Common myeloid progenitor, CD34-positive (primary cell): ENCODE measurements at places on chromosomes 3 and 15.

GRCh38 chr3:157491136-157491535 is 12.1 kb downstream of the VEPH1 start:
- H3K4me3 ChIP-seq = no peak overlapping the region
- no peak for DNase-seq
- H3K4me1 ChIP-seq = no peaks in the 10 kb centered on the region
- H3K27me3 ChIP-seq = no peaks in the 10 kb centered on the region
- H3K27ac ChIP-seq = no peak overlapping the region

- DNase-seq = no peak
- no peaks in the 10 kb centered on the region for H3K27me3 ChIP-seq
- no peak overlapping the region for H3K27ac ChIP-seq
Measured at GRCh38 chr3:60216462-60217075, 1034.7 kb downstream of the FHIT start.

- H3K27me3 ChIP-seq = no peaks in the 10 kb centered on the region
- H3K4me1 ChIP-seq = no peaks in the 10 kb centered on the region
- H3K27ac ChIP-seq = no peak overlapping the region
- no peaks in the 10 kb centered on the region for H3K36me3 ChIP-seq
- no peak for DNase-seq
- H3K4me3 ChIP-seq = no peak overlapping the region
Measured at GRCh38 chr3:168885028-168885427, 778.5 kb downstream of the MECOM start.

- H3K4me1 ChIP-seq = peaks cover 9% of the 10 kb centered on the region
- H3K27me3 ChIP-seq = no peaks in the 10 kb centered on the region
- DNase-seq = peak; percentile 89
- H3K27ac ChIP-seq = peak overlapping the region; percentile 42
- H3K4me3 ChIP-seq = peak overlapping the region; percentile 50
- no peaks in the 10 kb centered on the region for H3K36me3 ChIP-seq
Measured at GRCh38 chr3:70738291-70738681, 425.8 kb upstream of the MDFIC2 start.

- no peak overlapping the region for H3K4me3 ChIP-seq
- H3K27me3 ChIP-seq = no peaks in the 10 kb centered on the region
- H3K27ac ChIP-seq = no peak overlapping the region
- peak; percentile 66 for DNase-seq
Measured at GRCh38 chr15:101657968-101658784, 6.0 kb upstream of the TM2D3 start.

DNA sequence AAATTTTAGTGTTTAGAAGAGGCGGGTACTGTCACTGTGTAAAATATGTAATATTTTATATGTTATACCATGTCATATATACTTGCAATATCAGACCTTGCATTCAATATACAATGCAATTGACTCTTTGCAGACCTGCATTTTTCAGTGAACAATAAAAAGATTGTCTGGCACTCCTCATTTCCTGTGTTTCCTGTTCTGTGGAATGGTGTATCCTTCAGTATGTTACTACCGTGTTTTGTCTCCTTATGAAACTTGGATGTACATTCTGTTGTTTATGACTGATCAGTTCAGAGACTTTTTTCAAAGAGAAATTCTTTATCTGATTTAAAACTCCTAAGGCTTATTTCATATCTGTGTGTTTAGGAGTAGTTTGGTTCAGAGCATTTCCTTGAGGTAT is 31.5 kb downstream of the APH1B start:
- peaks cover 16% of the 10 kb centered on the region for H3K36me3 ChIP-seq
- H3K4me1 ChIP-seq = no peaks in the 10 kb centered on the region
- H3K27ac ChIP-seq = no peak overlapping the region
- no peak for DNase-seq
- H3K27me3 ChIP-seq = no peaks in the 10 kb centered on the region

DNA sequence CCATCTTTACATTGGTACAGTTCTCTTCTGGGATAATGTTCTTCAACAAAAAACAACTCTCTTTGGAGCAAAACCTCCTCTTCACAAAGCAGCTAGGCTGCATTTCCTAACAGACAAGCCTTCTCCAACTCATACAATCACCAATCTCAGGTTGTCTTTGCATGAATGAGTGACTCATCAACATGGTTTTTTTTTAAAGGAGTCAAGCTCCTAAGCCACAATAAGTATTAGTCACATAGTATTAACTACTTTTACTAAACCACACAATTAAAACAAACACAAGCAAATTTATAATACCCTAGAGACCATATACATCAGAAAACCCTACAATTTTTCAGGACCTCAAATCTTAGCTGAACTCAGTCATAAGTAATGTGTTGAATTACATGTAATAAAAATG is 137.4 kb downstream of the TBC1D5 start:
- no peaks in the 10 kb centered on the region for H3K36me3 ChIP-seq
- H3K27me3 ChIP-seq = no peaks in the 10 kb centered on the region
- H3K4me3 ChIP-seq = no peak overlapping the region
- DNase-seq = peak; percentile 40

DNA sequence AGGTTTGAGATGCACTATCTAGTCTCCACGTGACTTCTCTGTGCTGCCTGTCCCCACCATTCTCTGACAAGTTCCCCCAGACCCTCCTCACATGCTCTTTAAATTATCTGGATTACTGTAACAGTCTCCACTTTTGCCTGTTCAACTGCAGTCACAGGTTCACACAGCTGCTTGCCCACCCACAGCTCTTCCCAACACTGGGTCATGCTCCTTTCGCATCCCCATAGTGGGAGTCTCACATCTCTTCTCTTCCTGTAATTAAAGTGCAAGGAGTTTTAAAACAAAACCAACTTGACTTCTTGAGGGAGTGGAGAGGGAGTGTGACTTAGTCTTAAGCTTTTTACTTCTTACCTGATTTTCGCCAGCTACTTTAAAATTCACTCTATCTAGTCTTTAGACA is 178.8 kb downstream of the PLCL2 start:
- peaks cover 13% of the 10 kb centered on the region for H3K36me3 ChIP-seq
- H3K4me1 ChIP-seq = no peaks in the 10 kb centered on the region
- H3K4me3 ChIP-seq = no peak overlapping the region
- H3K27me3 ChIP-seq = no peaks in the 10 kb centered on the region

DNA sequence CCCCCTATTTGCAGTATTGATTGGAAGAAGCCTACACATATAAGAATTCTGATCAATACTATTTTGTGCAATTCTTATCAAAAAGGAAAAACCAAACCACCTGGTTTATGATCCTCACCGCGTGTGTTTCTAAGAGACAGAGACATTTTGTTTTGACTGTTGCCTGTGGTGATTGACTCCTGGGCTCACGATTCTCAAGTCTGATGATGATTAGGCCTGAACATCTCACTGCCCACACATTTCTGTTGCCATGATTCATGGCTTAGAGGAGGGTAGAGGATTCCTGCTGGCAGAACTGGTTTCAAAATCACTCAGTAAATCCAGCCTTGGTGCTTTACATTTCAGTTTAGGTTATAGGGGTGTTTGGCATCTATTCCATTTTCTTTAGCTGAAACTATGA is 88.3 kb upstream of the UBE3A start:
- H3K4me3 ChIP-seq = no peak overlapping the region
- no peaks in the 10 kb centered on the region for H3K36me3 ChIP-seq
- no peaks in the 10 kb centered on the region for H3K27me3 ChIP-seq

DNA sequence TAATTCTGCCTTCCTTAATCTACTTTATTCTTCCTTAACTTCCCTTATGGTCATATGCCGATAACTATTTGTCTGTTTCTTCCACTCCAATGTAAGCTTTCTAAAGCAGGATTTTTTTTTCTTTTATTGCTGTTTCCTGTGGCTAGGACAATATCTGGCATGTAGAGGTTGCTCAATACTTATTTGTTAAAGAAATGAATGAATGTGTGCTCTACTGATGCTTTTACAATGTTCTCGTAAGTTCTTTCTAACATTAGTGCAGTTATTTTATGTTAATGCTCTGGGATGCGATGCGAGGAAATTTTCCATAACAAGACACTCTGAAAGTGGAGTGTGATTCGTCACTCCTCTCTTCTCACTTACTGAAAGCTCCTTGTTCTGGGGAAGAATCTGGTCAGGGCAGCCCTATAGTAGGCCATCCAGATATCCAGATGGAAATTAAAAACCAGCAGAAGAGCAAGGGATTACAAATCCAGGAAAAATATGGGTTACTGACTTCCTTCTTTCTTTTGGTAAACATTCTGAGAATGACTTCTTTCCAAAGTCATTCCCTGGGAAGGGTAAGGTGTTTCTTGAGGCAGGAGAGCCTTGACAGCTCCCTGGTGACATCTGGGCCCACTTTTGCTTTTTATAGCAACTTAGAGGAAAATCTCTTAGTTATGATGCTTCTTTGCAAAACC is 420.4 kb downstream of the PDCD6IP start:
- H3K4me1 ChIP-seq = peaks cover 4% of the 10 kb centered on the region
- H3K27ac ChIP-seq = no peak overlapping the region
- no peak for DNase-seq
- no peaks in the 10 kb centered on the region for H3K36me3 ChIP-seq
- H3K27me3 ChIP-seq = no peaks in the 10 kb centered on the region

DNA sequence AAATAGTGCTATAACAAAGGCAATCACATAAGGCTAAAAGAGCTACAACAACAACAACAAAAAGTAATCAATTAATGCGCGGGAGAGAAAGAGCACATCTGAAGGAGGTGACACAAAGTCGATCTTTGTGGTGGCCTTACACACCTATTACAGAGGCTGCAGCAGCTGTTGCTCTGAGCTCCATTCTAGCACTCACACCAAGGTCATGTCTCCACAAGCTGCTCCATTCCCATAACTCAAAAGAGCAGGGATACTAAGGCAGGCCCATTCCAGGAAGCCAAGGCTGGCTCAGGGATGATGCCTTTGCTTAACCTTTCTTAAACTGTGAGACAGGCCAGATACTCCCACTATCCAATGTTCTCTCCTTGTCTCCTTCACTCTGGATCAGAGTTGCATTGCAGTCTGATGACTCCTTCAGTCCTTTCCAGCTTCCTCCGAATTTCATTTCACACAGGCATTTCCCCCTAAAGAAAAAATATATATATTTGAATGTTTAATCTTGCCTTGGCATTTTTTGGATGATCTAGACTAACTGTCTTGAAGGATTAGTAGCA is 52.7 kb downstream of the SNTN start:
- no peaks in the 10 kb centered on the region for H3K4me1 ChIP-seq
- no peaks in the 10 kb centered on the region for H3K27me3 ChIP-seq
- H3K4me3 ChIP-seq = no peak overlapping the region
- DNase-seq = no peak

DNA sequence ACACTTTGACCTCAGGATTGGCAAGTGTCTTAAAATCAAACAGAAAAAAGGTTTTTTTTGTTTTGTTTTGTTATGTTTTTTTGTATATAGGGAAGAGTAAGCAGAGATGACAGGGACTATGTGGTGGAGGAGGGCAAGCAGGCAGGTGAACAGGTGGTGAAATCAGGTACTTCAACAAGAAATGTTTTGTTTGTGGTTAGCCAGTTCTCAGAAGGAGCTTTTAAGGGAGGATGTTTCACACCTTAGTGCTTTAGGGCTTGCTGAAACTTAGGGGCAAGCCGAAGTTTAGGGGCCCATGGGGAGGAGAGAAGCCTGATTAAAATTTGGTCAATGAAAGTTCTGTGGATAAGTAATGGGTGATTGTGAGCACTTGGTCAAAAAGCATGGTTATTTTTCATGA is 370.7 kb upstream of the SLCO3A1 start:
- no peaks in the 10 kb centered on the region for H3K4me1 ChIP-seq
- no peak overlapping the region for H3K27ac ChIP-seq
- no peak for DNase-seq
- H3K4me3 ChIP-seq = no peak overlapping the region
- H3K36me3 ChIP-seq = no peaks in the 10 kb centered on the region

GRCh38 chr3:46097691-46098241 is 70.5 kb upstream of the XCR1 start:
- H3K4me3 ChIP-seq = no peak overlapping the region
- peak overlapping the region; percentile 88 for H3K27ac ChIP-seq
- no peaks in the 10 kb centered on the region for H3K36me3 ChIP-seq
- DNase-seq = peak; percentile 77
- peaks cover 68% of the 10 kb centered on the region for H3K4me1 ChIP-seq

GRCh38 chr3:147418808-147419701 is 9.9 kb downstream of the ZIC1 start:
- no peak overlapping the region for H3K27ac ChIP-seq
- H3K36me3 ChIP-seq = no peaks in the 10 kb centered on the region
- peaks cover 9% of the 10 kb centered on the region for H3K4me1 ChIP-seq
- DNase-seq = no peak

GRCh38 chr15:72859017-72859756 is 75.6 kb upstream of the ADPGK start:
- no peaks in the 10 kb centered on the region for H3K27me3 ChIP-seq
- H3K27ac ChIP-seq = no peak overlapping the region
- H3K4me1 ChIP-seq = no peaks in the 10 kb centered on the region
- no peaks in the 10 kb centered on the region for H3K36me3 ChIP-seq
- no peak for DNase-seq
- no peak overlapping the region for H3K4me3 ChIP-seq

DNA sequence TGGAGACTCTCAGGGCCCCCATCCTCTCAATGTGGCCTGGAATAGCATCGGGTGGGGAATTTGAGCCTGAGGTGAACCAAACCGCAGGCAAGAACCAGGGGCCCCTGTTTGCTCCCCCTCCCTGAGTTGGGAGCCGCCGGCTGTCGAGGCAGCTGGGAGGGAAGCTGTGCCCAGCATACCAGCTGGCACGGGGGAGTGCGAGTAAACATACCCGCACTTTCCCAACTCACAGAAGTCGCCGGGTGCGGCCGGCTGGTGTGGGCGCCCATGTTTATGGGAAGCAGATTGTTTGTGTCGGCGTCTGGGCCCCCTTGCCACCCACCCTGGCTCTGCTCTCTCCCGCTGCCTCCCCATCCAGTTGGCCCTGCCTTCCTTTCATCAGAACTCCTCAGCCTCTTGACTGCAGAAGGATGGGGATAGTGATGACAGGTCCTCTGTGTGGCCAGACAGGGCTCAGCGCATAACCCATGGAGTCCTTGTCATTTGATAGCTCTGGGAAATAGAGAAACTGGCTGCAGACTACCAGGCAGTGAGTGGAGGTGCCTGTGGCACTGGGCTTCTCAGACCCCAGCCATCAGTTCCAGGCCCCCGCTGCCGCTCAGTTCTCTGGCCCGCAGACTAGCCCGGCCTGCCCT is 60.4 kb downstream of the CACNA2D2 start:
- H3K4me1 ChIP-seq = no peaks in the 10 kb centered on the region
- H3K27me3 ChIP-seq = no peaks in the 10 kb centered on the region
- no peak for DNase-seq
- H3K36me3 ChIP-seq = no peaks in the 10 kb centered on the region

- H3K4me3 ChIP-seq = no peak overlapping the region
- no peak overlapping the region for H3K27ac ChIP-seq
- no peak for DNase-seq
Measured at GRCh38 chr15:58420579-58421043, 11.2 kb upstream of the LIPC start.

GRCh38 chr3:16468336-16469098 is 45.0 kb downstream of the RFTN1 start:
- H3K4me3 ChIP-seq = peak overlapping the region; percentile 21
- peaks cover 39% of the 10 kb centered on the region for H3K4me1 ChIP-seq
